ENCODE measurements at places on chromosomes 12 and 14.

DNA sequence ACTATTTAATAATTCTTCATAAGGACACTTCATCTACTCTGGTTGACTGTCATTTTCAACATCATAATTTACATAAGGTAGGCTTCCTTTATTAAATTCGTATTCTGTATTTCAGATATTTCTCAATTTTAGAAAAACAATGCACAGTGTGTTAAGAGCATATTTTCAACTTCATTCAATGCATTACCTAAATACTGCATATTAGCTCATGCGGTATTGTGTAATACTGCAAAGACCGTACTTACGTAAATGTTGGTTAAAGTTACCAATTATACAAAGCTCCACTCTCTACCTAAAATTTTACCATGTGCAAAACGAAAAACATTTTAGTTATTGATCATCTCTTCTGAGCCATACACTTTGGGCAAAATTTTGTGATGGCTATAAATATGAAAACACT, 62.8 kb downstream of the EXOC5 start:
- peak; percentile 15 for DNase-seq

DNA sequence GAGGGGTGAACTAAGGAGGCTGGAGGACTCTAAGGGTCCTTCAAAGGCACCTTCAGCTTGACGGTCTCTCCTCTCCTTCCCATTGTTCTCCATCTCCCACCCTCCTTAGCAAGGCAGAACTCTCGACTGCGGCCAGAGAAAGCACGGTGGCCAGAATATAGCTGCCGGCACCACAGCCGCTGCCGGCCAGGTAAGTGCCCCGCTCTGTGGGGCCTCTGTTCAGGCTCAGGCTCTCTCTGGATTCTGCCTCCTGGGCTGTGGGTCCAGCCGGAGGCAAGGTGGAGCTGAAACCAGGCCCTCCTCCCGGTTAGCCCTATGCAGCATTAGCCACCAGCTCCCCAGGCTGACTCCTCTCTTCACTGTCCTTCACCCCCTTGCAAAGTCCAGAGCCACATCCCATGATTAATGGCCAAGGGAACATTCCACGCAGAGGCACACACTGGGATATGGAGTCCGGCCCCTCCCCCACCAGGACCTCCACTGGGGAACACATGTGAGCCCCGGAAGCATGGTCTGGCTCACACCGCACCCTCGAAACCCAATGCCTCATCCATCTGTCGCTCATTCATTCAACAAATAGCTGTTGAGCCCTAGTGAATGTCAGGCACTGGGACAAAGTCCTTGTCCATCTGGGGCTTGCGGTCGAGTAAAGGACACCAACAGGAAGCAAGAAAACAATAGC, 25.2 kb downstream of the LTBP2 start:
- DNase-seq, result no peak

DNA sequence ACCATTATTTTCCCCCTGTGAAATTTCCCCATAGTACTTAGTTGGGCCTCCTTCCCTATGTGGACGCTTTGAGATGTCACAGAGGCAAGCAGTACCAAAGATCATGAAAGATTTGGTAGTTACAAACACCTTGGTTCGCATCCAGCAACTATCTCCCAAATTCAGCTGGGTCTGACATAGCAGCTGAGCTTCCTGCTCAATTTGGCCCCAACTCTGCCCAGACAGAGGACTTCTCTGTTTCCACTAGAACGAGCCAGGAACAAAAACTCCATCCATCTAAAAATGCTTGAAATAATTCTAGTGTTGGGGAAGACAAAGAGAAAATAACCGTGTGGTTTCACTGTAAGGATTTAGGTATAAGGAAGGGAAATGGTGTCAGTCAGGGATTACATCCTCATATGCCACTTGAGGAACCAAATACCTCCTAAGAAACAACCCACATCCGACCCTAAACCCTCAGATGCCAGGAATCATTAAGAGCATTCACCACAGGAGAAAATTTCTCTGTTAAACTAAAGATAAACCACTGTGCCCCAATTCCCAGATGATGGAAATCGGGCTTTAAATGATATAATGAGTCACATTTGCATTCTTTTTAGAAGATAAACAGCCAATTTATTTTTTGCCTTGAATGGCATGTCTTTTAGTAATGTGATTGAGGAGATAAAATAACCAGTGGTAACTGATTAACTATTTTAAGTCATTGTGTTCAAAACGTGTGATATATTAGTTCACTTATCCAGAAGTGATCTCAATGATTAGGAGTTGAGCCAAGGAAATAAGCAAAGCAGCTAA, 103.7 kb upstream of the IFNG-AS1 start:
- no peak for DNase-seq

DNA sequence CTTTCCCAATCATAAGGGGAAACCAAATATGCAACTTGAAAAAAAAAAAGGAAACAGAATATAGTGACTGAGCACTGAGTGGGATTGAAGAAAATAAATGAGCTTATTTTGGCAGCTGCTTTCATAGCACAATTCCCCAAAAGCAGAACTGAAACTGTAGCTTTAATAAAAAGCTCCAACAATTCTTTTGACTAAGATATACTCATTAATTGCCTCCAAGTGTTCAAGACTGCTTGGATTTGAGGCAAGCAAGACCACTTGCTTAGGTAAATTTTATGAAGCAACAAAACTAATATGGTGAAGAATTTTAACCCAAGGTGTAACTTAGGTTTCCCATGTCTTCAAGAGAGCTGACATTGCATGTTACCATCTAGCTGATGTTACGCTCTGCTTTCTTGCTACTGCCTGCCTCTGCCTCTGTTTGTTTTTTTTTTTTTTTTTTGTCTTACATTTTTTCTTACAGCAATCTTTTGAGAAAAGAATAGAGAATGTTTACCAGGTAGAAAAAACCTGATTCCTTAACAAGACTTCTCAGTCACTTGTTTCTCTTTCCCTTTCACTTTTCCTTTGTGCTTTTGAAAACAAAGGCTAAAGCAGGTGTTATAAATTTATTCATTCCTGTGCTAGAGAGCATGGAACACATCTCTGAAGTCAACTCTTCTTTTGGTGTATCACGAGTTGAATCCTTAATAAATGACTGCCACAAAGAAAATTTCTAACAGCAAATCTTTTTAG, 134.4 kb downstream of the BCAT1 start:
- peak; percentile 92 for DNase-seq

GRCh38 chr12:9750276-9751203, 10.2 kb downstream of the CD69 start:
- DNase-seq, result peak; percentile 83

GRCh38 chr12:89344862-89345202, 7.5 kb downstream of the DUSP6 start:
- DNase-seq, result no peak

- no peak for DNase-seq
These were observed 39.8 kb upstream of the NUAK1 start for GRCh38 chr12:106178562-106178961.

DNA sequence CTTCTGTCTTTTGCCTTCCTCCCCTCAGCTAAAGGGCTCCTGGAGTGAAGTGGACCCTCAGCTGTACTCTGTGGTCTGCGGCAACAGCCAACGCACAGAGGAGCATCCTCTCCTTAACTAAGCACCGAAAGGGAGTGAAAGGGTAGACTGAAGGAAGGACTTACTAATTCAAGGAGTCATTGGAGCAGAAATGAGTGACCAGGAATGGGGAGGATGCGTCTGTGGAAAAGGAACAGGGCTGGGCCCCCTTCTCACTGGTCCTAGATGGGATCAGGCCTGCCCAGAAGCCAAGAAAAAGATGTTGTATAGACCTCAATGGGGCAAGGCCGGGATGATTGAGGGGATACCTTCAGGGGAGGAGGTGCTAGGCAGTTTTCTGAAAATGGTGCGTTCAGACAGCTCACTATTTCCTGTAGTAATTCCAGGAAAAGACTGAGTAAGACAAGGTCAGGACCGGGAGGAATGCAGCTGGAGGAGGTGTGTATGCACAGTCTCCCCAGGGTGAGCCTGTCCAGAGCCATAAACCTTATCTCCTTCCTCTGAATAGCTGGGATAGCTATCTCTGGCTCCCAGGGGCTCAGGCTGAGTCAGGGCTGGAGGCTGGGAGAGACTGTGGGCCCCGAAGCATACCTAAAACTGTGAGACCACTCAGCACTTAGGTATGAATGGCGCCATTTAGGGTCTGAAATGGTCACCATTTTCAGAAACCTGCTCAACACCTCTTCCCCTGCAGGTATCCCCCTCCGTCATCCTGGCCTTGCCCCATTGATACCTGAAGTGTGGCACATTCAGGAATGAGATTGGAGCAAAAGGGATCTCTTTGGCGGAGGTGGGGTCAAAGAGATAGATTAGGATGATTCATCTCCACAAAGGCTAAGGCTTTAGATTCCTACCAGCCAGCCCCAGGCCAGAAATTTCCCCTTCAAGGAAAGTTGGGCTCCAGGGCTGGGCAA, 20.2 kb upstream of the KRT8 start:
- DNase-seq, result no peak

DNA sequence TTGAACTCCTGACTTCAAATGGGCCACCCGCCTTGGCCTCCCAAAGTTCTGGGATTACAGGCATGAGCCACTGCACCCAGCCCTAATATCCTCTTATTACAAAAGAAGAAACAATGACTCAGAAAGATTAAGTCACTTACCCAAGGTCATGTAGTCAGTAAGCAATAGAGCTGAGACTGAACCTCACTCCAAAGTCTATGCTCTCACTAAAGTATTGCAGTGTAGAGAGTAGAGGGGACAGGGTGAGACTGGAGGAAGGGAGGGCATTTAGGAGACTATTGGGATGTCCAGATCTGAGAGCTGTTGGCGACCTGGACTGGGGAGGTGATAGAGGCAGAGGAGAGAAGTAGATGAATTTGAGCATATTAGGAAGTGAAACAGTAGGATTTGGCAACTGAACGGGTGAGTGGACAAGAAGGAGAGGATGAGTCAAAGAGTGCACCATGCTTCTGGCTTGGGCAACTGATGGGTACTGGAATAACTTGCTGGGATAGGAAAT, 11.8 kb downstream of the P2RX7 start:
- DNase-seq, result peak; percentile 94

DNA sequence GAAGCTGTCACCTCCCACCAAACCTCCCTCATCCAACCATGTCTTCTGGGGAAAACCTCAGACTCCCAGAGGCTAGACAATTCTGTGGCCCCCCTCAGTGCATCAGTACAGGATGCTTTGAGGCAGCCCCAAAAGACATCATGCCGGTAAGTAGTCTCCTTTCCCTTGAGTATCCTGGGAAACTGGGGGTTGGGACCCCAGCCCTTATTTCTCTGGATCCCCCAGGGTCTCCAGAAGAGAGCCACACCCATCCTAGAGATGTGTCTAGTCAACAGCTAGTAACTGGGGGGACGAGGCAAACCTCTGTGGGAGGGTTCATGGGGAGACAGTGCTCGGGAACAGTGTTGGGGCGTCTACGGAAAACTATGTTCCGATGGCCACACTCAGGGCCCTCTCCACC, 974.2 kb upstream of the TMEM132C start:
- no peak for DNase-seq

DNA sequence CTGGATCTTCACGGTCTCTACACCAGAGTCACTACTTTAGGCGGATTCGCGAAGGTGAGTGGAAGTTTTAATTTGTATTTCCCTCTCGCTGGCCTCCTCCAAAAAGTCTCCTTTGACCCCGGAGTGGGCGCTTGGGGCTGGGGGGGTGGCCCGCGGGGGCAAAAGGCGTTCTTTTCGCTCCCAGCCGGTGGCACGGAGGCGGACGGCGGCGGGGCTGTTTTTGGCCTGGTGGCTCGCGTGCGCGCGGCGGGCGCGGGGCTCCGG, 510 bp downstream of the ARID2 start:
- no peak for DNase-seq

GRCh38 chr12:18242380-18243089, 18.8 kb upstream of the PIK3C2G start:
- DNase-seq, result no peak

- DNase-seq, result no peak
These were observed 70.7 kb downstream of the TTC8 start for GRCh38 chr14:88895116-88895515.

- no peak for DNase-seq
These were observed 154.1 kb downstream of the NEDD1 start for GRCh38 chr12:97061171-97061570.

- no peak for DNase-seq
These were observed 58.7 kb downstream of the GNS start for GRCh38 chr12:64700532-64700931.

- DNase-seq, result no peak
These were observed 141.7 kb upstream of the DAAM1 start for GRCh38 chr14:59046746-59047145.

DNA sequence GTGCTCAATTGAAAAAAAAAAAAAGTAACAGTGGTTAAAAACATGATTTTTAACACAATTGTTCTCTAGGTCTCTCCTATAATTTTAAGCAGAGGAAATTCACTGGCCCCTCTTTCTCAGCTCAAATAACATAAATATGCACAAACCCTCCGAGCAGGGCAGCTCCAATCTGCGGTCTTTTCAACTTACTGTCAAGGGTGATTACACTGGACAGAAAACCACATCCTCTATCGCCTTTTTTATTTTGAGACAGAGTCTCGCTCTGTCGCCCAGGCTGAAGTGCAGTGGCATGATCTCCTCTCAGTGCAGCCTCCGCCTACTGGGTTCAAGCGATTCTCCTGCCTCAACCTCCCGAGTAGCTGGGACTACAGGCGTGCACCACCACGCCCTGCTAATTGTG, 16.5 kb upstream of the GABARAPL1 start:
- DNase-seq, result no peak

GRCh38 chr14:58584383-58584782, 53.4 kb upstream of the DACT1 start:
- DNase-seq, result no peak

- peak; percentile 82 for DNase-seq
These were observed 5.4 kb downstream of the IFFO1 start for GRCh38 chr12:6550294-6551062.

DNA sequence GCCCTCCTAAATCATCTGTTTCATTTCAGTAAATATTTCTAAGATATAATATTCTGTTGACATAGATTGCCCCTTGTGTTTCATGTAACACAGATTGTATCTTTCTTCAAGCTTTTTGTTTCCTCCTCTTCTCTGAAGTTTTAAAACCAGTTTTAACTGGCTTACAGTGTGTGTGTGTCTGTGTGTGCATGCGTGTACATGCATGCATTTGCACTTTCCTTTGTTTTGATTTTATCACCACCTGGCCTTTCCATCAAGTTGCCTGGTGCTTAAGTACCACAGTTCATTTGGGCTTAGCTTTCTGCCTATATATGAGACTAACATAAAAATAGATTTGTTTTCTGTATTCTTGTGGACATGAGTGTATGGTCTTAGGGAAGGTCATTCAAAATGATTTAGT, 31.9 kb downstream of the ETNK1 start:
- no peak for DNase-seq

GRCh38 chr12:110821917-110822316, 24.9 kb upstream of the CCDC63 start:
- no peak for DNase-seq

DNA sequence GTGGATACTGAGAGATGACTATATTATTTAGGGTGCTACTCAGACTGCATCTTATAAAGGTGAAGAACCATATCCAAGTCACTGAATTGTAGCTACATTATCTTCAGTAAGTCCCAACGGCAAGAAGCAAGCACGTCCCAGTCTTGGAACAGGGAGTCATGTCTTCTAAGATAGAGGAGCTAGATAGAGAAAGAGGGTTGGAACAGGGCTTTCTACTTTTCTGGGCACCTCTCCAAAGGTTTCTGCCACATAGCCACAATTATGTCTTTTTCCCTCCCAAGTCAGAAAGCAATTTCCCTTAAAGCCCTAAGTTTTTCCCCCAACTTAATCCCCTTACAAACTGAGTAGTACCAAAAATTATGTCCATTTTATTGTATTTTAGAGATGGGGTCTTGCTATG, 22.4 kb downstream of the MAPK1IP1L start:
- DNase-seq, result no peak

- peak; percentile 90 for DNase-seq
These were observed 27.4 kb downstream of the PCNX1 start for GRCh38 chr14:70934502-70935134.
